Natural killer cell treated with Interleukin-12 subunit alpha and Interleukin-12 subunit beta and Interleukin-15 and Interleukin-18, amount 100 ng/mL, for 72 hours (primary cell): ENCODE measurements at places on chromosomes 16 and 17. TPM values are rescaled to one million over a fixed set of nuclear protein-coding genes. Genes with fewer than 3 reads are reported as not detected.

Gene CCL1
- 3.5 TPM for total RNA-seq

Gene ITGB3
- not detected for total RNA-seq

Gene SLC12A3
- not detected for total RNA-seq

Gene KPNA2
- total RNA-seq, result 172 TPM

Gene PRSS21
- total RNA-seq, result 21.5 TPM

Gene CA4
- not detected for total RNA-seq

Gene CCDC40
- not detected for total RNA-seq

Gene PIK3R5
- total RNA-seq, result 119 TPM

Gene ABCA5
- total RNA-seq, result 61.4 TPM

Gene MYH13
- total RNA-seq, result not detected

Gene EVI2B
- total RNA-seq, result 16.3 TPM

Gene ENPP7
- 0.14 TPM for total RNA-seq

Gene HNF1B
- 0.19 TPM for total RNA-seq

Gene MTMR4
- total RNA-seq, result 60.1 TPM

Gene MAP3K14
- total RNA-seq, result 75.4 TPM

Gene TMIGD1
- total RNA-seq, result not detected

Gene DUXB
- total RNA-seq, result not detected

Gene SLC6A2
- not detected for total RNA-seq

Gene KRTAP4-6
- total RNA-seq, result not detected

Gene SRL
- total RNA-seq, result not detected

Gene FSCN2
- 0.21 TPM for total RNA-seq

Gene SMTNL2
- not detected for total RNA-seq

Gene CCL4L2
- total RNA-seq, result 37.4 TPM

Gene C17orf67
- 1.9 TPM for total RNA-seq

Gene CARD14
- not detected for total RNA-seq

Gene SLC16A5
- total RNA-seq, result 4.6 TPM

Gene MYH1
- total RNA-seq, result not detected

Gene TP53TG3D
- not detected for total RNA-seq

Gene AOC3
- total RNA-seq, result 1.8 TPM

Gene KRTAP2-3
- total RNA-seq, result not detected

Gene ETV4
- total RNA-seq, result 1.4 TPM

Gene KRT9
- not detected for total RNA-seq

Gene NME3
- 46.4 TPM for total RNA-seq

Gene RFFL
- total RNA-seq, result 91.5 TPM

Gene PDP2
- 35.0 TPM for total RNA-seq

Gene TIMP2
- not detected for total RNA-seq

Gene TPPP3
- not detected for total RNA-seq

Gene PIPOX
- 5.0 TPM for total RNA-seq

Gene KRT20
- total RNA-seq, result not detected
